Forelimb muscle (tissue), 1 donor: ENCODE measurements at places on chromosomes 11 and 22. TPM values are rescaled to one million over a fixed set of nuclear protein-coding genes. Genes with fewer than 3 reads are reported as not detected.

GRCh38 chr11:65425971-65426838 is 3.6 kb downstream of the NEAT1 start:
- no peak for DNase-seq

GRCh38 chr11:118914178-118914918 is 11.4 kb downstream of the BCL9L start:
- no peak for DNase-seq

GRCh38 chr22:19515654-19516377 is 8.4 kb downstream of the CLDN5 start:
- no peak for DNase-seq

TSPAN32 gene
- 3.0 TPM for polyA plus RNA-seq

DNA sequence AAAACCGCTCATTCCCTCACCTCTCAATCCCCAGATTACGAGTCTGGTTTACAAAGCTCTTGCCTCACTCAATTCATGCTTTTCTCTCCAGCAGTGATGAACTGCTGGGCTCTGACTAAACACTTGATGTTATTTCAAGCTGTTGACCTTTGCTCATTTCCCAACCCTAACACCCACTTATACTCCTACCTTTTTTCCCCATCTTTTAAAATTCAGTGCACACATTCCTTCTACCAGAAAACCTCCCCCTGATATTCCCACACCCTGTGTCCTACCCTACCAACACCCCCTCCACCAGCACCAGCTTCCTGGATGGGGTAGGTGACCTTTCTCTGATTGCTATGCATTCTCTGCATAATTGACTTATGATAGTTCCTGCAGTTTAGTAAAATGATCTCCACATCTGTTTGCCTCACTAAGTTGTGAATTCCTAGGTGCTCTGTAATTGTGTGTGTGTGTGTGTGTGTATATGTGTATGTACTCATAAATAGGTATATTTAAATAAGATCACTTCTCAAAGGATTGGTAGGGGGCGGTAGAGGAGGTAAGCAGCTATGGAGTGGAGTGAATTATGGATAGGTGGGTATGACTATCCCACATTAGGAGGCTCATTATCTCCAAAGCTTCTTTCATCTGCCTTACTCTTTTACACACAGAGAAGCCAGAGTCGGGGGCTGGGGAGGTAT is 842 bp downstream of the HEPACAM start:
- DNase-seq = no peak

DNA sequence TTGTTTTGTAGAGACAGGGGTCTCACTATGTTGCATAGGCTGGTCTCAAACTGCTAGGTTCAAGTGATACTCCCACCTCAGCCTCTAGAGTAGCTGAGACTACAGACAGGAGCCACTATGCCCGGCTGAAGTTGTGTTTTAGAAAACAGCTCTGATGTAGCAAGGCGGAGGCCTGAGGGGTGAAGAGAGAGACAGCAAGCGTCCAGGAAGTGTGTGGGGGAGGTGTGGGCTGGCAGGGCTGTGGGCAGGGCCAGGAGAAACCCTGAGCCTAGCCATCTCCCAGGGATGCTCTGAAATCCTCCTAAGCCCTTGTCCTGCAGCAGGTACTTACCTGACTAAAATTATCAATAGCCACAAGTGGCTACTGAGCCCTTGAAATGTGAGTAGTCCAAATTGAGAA is 16.1 kb upstream of the RPS3 start:
- DNase-seq = no peak

MRGPRE gene
- polyA plus RNA-seq = not detected

DNA sequence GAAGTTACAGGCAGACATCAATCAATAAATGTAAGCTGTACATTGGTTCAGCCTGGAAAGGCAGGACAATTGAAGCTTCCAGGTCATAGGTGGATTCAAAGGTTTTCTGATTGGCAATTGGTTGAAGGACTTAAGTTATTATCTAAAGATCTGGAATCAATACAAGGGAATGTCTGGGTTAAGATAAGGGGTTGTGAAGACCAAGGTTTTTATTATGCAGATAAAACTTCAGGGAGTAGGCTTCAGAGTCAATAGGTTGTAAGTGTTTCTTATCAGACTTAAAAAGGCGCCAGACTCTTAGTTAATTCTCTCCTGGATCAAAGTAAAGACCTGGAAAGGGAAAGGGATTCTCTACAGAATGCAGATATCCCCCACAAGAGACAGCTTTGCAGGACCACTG is 935.4 kb downstream of the TBC1D22A start:
- no peak for DNase-seq

- DNase-seq = no peak
Observed at GRCh38 chr11:68002938-68003845, 705 bp downstream of the UNC93B1 start.

GRCh38 chr11:8356721-8357504 is 93.2 kb upstream of the LMO1 start:
- no peak for DNase-seq
